ENCODE measurements at places on chromosomes 1 and 21.

DNA sequence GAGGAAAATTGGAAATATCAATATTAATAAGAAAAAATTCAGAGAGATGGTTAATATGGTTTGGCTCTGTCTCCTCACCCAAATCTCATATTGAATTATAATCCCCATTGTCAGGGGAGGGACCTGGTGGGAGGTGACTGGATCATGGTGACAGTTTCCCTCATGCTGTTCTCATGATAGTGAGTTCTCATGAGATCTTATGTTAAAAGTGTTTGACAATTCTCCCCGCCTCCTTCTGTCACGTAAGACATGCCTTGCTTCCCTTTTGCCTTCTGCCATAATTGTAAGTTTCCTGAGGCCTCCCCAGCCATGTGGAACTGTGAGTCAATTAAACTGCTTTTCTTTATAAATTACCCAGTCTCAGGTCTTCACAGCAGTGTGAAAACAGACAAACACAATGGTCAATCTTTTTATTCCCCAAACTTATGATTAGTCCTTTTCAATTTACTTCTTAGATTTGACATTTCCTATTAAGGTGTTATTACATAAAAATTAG, 11.0 kb downstream of the EGLN1 start:
- no peak for DNase-seq

GRCh38 chr21:43015906-43016540, 41.7 kb downstream of the PKNOX1 start:
- DNase-seq = no peak

GRCh38 chr1:61079898-61080336, 2.4 kb upstream of the NFIA start:
- DNase-seq = no peak

- no peak for DNase-seq
Observed at GRCh38 chr1:39928809-39929587, 25.9 kb upstream of the MFSD2A start.

DNA sequence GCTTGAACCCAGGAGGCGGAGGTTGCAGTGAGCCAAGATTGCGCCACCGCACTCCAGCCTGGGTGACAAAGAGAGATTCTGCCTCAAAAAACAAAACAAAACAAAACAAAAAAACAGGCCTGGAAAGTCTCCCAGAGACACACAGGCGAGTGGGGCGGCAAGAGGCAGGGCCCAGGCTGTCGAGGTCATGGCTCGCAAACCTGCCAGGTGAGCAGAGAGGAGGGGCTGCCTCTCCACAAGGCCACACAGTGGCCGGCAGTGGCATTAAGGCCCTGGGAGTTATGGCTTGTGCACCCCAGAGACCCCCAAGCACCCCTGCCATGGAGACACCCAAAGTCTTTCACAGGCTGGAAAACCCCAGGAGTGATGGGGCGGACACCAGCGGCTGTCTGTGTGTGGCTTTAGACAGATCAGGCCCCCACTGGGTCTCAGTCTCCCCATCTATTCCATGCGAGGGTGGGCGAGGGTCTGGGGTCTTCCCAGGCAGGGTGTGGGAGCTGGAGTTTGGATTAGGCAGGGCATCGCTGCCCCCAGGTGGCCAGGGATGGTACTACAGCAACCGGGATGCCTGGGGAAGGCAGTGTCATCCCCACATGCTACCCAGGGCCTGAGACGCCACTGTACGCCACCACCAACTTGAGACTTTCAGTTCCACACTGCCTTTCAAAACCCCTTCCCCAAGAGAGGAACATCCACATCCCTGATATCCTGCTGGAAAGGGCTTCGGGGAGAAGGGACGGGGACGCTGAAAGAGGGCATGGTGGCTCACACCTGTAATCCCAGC, 7.3 kb upstream of the CTRC start:
- DNase-seq = no peak

DNA sequence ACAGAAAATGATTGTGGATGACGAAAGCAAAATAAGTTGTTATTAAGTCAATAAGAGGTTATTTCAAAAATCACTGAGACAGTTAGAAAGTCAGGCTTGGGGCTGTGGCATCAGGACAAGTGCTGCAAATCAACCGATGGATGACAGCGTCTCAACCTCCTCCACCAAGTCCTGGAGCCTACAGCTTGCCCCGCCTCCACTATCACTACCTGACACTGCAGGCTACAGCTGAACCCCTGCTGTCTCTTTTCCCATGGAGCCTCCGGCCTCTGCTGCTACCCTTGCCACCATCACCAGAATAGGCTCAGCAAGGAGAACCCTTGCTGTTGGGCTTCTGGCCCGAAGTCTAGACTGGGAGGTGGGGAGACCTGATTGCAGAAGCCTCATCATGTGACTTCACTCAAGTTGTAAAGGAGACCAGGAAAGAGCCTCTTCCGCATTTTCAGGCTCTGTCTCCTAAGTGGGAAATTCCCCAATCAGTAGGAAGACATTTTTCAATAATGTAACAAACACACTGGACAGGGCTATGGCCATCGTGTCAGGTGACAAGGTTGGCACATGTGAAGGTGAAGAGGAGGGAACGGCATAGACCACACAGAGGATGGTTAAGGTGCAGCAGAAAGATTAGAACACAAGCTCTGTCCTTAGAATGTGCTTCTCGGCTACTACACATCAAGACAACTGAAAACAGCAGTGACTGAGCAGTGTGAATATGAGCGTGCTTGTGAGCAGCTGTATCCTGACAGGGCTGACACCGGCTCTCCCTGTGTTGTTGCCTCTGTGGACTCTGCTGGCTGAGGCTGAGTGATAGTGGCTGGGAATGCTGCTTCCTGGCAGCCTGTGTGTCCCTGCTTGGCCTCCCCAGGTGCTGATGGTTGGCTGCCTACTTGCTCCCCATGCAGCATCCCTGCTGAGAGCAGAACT, 660.7 kb downstream of the PTPRU start:
- no peak for DNase-seq

- DNase-seq = no peak
Observed at GRCh38 chr1:94621395-94621794, 79.8 kb upstream of the F3 start.

GRCh38 chr1:89483010-89483756, 41.4 kb upstream of the LRRC8B start:
- DNase-seq = peak; percentile 78

- DNase-seq = no peak
Observed at GRCh38 chr1:166691476-166691875, 147.8 kb upstream of the POGK start.

DNA sequence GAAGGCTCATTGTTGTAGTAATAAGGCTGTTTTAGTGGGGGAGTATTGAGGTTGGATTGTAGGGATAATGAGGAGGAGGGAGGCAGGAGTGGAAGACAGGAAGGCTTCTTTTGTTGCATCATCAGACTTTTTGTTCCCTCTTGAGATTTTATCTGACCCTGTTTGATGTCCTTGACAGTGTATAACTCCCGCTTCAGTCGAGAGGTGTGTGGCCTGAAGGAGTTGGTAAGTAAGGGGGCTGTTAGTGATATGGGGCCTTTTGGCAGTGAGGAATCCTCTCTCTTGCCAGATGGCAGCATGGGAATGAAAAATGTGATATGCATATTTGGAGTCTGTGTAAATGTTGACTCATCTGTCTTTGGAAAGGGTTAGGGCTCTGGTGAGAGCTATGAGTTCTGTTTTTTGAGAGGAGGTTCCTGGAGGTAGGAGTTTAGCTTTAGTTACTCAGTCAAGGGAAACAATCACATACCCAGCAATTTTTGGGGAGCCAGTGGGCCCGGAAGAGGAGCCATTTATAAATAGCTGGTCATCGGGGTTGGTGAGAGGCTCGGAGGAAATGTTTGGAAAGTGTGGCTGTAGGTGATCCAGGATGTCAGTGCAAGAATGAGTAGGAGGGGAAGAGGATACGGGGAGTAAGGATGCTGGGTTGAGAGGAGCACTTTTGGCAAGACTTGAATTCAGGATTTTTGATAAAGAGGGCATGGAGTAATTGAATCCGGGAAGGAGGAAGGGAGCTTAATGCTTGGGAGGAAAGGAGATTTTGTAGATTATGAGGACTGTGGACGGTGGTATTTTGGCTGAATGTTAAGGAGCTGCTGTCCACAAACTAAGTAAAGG, 136.7 kb upstream of the ETV3 start:
- no peak for DNase-seq

- no peak for DNase-seq
Observed at GRCh38 chr21:28699596-28700259, 292.9 kb downstream of the LTN1 start.

DNA sequence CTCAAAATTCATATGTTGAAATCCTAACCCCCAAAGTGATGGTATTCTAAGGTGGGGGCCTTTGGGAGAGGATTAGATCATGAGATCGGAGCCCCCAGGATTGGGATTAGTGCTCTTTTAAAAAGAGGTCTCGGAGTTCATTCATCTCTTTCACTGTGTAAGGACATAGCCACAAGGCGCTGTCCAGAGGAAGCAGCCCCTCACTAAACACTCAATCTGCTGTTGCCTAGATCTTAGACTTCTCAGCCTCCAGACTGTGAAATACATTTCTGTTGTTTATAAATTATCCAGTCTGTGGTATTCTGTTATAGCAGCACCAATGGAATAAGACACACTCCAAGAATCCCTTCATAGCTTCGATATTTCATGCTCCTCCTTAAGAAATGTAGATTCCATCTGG, 12.4 kb upstream of the TIAM1 start:
- no peak for DNase-seq

- no peak for DNase-seq
Observed at GRCh38 chr1:246032031-246032551, 475.0 kb downstream of the SMYD3 start.

DNA sequence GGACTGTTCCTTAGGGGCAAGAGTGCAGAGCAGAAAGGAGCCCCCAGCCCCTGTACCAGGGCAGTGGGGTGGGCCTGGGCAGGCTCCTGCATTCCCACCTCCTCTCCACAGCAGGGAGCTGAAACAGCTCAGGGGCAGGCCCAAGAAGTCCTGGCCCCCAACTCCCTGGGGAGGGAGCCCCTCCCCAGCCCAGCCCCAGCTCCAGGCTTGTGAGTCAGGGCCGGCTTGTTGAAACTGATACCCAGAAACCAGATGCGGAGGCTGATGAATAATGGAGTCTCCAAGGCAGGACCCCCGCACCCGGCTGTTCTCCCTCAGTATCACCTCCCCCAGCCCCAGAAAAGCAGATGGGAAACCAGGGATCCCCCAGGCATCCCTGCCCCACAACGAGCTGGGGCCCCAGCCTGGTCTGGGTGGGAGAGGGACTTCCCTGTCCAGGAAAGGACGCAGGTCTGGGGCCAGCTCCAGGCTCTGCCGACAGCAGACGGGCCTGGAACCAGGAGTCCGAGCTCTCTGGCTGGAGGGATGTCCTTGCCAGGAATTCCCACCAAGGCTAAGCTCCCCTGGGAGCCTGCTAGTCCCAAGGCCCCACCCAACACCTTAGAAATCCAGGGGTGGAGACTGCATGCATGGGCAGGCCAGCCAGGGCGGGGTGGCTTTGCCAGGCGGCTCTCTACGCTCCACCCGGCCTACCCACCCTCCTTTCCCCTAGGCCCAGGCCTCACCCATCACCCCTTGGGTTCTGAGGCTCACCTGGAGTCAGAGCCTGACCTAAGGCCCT, 2.7 kb downstream of the PLEKHG5 start:
- no peak for DNase-seq

DNA sequence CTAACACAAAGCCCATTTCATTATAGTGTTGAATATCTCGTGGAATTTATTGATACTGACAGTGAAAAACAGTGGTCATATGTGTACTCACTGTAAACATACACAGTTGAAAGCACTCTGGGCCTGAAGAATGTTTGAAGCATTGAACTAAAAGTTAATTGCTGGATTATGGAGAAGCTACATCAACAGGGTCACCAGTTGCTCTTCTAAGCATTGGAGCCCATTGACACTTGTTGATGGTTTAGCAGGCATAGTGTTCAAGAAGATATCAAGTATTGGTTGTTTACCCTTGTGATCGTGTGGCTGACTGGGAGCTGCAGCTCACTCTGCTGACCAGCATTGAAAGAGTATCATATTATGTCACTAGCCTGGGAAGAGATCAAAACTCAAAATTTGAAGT, 10.3 kb downstream of the ZYG11A start:
- DNase-seq = no peak

- DNase-seq = no peak
Observed at GRCh38 chr1:230832476-230832875, 35.8 kb downstream of the C1orf198 start.

DNA sequence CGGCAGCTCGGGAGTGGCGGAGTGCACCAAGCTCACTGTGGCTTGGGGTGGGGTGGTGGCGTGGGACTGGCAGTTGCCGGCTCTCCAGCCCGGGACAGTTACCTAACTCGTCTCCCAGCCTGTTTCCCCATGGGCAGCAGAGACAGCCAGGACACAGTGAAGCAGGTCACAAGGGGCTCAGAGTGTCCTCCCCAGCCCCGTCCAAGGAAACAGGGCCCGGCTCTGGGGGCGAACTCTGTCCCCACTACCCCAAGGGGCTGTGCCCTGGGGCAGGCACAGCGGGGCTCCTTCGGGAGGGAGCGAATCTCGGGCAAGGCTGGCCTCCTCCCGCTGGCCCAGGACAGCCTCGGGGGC, 759 bp downstream of the GPR157 start:
- DNase-seq = no peak

- no peak for DNase-seq
Observed at GRCh38 chr1:226417830-226418546, 10.1 kb upstream of the PARP1 start.

DNA sequence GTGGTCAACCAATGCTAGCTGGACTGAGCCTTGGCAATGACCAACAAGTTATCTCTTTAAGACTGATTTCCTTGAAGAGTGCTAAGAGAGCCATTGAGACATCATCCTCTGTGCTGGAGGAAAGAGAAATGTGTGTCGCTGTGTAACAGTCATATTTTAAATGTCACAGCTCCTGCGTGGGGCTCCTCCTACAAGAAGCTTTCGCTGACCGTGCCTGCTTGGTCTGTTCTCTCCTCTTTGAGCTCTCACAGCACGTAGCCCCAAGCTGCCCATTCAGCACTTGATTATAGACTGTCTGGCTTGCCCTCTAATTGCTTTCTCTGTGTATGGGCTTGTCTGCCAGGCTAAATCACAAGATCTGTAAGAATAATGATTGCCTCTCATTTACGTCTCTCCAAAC, 221.3 kb downstream of the FOXD2 start:
- no peak for DNase-seq

DNA sequence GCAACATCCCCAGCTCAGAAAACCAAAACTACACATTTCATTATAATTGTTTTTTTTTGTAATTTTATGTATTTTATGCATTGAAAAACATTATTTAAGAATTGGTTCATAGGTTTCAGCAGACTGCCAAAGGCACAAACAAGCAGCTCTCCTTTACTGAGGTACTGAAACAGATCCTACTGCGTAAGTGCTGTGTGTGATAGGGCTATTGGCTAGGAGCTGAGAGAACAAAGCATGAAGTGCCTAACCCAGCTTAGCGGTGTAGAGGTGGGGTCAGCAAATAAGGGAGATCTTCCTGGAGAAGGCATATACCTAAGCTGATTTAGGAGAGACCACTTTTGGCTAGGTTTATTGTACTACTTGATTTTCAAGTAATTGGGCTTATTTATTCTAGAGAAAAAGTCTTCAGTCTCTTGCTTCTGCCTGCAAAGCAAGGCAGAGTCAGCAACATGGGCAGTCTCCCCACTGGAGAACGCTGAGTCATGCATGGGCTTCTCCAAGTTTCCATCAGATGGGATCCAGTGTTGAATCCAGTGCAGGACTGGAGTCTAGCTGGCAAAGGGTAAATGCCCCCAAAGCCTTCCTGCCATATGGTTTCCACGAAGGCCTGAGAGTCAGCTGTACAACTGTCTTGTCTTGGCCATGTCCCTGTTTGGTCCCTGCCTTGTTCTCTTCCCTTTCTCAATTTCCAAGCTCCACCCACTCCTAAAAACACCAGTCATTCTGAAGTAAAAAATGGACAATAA, 18.0 kb upstream of the YTHDF2 start:
- DNase-seq = no peak

- DNase-seq = no peak
Observed at GRCh38 chr21:41536076-41536826, 28.3 kb upstream of the TMPRSS2 start.

- peak; percentile 50 for DNase-seq
Observed at GRCh38 chr21:45333583-45334121, 46.0 kb upstream of the POFUT2 start.

Measured in natural killer cell treated with Interleukin-12 subunit alpha and Interleukin-12 subunit beta and Interleukin-15 and Interleukin-18, amount 100 ng/mL, for 72 hours (primary cell).